ENCODE measurements at places on chromosomes 6 and 20. TPM values are rescaled to one million over a fixed set of nuclear protein-coding genes. Genes with fewer than 3 reads are reported as not detected.

The GSTA1 gene
- total RNA-seq = not detected

The NFYA gene
- total RNA-seq = 14.4 TPM

The ROMO1 gene
- 186 TPM for total RNA-seq

The TFAP2C gene
- total RNA-seq = 0.09 TPM

The C6orf62 gene
- 67.6 TPM for total RNA-seq

- H3K4me1 ChIP-seq = peaks cover 18% of the 10 kb centered on the region
- no peak overlapping the region for H3K4me3 ChIP-seq
- no peaks in the 10 kb centered on the region for H3K27me3 ChIP-seq
- no peak overlapping the region for H3K27ac ChIP-seq
- H3K36me3 ChIP-seq = no peaks in the 10 kb centered on the region
Observed at GRCh38 chr20:24990810-24991252, 1.7 kb downstream of the APMAP start.

DNA sequence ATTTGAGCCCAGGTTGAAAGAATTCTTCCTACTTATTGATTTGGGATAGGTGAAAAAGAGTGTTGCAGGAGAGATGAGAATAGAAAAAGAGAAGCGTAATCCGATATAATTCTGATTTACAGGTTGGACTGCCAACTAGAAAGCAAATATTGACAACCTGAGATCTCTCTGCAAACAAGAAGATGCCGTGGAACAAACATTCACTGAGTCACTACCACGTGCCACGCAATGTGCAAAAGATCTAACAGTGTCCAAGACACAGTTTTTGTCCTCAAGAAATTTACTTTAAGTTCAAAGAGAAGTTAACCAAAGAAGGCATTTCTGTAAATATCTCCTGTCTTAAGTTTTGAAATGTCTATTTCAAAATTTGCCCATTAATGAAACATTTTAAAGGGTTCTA is 578.0 kb upstream of the ARID1B start:
- DNase-seq = no peak
- no peaks in the 10 kb centered on the region for H3K27me3 ChIP-seq
- H3K4me3 ChIP-seq = no peak overlapping the region
- no peak overlapping the region for H3K27ac ChIP-seq
- H3K4me1 ChIP-seq = no peaks in the 10 kb centered on the region

DNA sequence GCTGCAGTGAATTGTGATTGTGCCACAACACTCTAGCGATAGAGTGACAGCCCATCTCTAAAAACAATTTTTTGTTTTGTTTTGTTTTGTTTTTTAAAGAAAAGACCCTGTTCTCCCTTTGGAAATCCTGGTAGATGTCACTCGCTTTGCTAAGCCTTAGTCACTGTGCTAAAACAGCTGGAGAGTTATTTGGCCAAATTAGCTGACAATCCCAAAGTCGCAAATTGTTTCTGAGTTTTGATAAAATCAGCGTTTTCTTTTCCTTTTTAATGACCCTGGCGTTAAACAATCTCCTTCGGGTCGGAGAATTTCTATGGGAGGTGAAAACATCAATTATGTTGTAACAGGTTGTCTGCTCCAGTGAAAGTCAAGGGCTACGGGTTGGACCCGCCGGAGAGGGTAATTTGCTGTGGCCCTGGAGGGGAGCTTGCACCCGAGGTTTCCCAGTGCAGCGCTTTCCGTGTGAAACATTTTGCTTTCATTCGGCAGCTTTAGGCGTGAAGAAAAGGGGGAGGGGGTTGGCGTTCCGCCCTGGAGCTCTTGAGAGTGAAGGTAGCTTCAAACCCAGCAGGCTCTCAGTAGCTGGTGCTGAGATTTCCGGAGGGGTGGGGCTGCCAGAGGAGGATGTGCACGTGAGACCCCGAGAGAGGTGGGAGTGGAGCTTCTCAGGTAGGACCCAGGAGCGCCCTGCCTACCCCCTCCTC is 296.6 kb downstream of the PHACTR1 start:
- H3K36me3 ChIP-seq = no peaks in the 10 kb centered on the region
- H3K4me3 ChIP-seq = peak overlapping the region; percentile 45
- peaks cover 43% of the 10 kb centered on the region for H3K27me3 ChIP-seq
- peaks cover 15% of the 10 kb centered on the region for H3K4me1 ChIP-seq
- no peak overlapping the region for H3K27ac ChIP-seq

GRCh38 chr20:12262747-12263146 is 345.1 kb downstream of the BTBD3 start:
- DNase-seq = no peak
- H3K27ac ChIP-seq = no peak overlapping the region
- no peak overlapping the region for H3K4me3 ChIP-seq
- H3K4me1 ChIP-seq = no peaks in the 10 kb centered on the region
- no peaks in the 10 kb centered on the region for H3K36me3 ChIP-seq

DNA sequence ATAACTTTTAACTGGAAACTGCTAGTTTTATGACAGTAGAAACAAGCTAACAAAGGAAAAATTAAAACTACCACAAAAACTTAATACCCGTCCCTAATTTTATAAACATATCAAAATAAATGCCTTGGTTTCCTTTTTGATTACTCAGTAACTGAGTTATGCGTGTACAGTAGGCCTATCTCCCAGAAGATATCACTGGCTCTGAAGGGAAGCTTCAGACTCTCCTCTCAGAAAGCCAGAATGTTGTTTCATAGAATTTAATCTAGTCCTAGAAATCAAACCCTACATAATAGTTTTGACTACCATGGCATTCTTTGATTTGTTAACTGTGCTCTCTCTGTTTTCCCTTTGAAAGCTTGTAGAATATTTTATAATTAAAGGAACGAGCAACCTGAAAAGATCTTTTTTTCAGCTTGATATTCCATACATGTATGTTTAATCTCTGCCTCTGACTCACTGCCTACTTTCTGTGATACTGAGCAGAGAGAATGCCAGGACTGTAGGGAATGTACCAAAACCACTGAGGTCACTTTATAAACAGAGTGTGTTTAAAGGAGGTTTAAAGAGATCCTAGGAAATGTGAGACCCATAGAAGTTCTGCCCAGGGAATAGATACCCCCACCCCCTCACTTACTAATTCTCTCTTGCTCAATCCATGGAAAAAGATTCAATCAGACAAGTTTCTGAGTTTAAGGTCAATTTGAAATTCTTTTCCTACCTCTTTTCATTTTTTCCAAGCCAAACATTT is 311.5 kb downstream of the HDGFL1 start:
- no peaks in the 10 kb centered on the region for H3K4me1 ChIP-seq
- no peaks in the 10 kb centered on the region for H3K27me3 ChIP-seq
- H3K36me3 ChIP-seq = no peaks in the 10 kb centered on the region
- no peak overlapping the region for H3K4me3 ChIP-seq
- H3K27ac ChIP-seq = no peak overlapping the region

DNA sequence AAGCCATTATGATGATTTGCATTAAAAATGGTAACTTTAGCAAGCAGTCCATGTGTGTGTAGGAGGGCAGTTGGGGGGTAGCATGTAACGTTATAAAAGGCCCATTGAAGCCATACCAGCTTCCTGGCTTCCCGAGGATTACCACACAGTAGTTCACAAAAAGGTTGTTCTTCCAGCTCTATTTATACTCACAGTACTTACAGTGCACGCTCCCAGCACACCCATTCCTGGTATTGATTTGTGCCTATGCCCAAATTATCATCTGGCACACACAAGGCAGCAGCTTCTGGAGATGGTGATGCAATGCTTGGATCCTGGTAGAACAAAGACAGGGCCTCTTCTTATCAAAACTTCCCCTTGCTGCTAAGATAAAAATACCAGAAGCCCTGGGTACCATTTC is 436.8 kb downstream of the HAO1 start:
- no peak overlapping the region for H3K4me3 ChIP-seq
- H3K36me3 ChIP-seq = no peaks in the 10 kb centered on the region
- no peaks in the 10 kb centered on the region for H3K27me3 ChIP-seq
- DNase-seq = no peak
- no peaks in the 10 kb centered on the region for H3K4me1 ChIP-seq

GRCh38 chr6:112202639-112203341 is 51.6 kb downstream of the LAMA4 start:
- no peaks in the 10 kb centered on the region for H3K27me3 ChIP-seq
- H3K27ac ChIP-seq = peak overlapping the region; percentile 76
- H3K36me3 ChIP-seq = peaks cover 42% of the 10 kb centered on the region
- peaks cover 7% of the 10 kb centered on the region for H3K4me1 ChIP-seq
- DNase-seq = no peak

Data from muscle of leg (tissue), 16 donors.